Activated CD4-positive, alpha-beta T cell treated with anti-CD3 and anti-CD28 coated beads, Interleukin-2, amount 10 ng/mL, durations not matched to agents 24 days and 14 days (primary cell): ENCODE measurements at places on chromosomes 7 and 10.
A peak's percentile ranks its signal among the peaks of the same experiment; 100 is the strongest.

DNA sequence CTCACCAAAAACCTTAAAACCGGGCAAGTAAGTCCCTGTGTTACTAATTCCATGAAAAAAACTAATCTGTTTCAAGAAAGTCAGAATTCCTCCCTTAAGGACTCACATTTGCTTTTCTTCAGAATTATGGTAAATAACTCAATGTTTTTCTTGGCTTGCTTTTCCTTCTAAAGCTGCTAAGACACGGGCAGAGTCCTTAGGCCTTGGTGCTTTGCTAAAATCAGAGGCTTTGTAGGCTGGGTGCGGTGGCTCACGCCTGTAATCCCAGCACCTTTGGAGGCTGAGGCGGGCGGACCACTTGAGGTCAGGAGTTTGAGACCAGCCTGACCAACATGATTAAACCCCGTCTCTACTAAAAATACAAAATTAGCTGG lies 32.0 kb downstream of the GNA12 start:
- DNase-seq, result no peak

GRCh38 chr7:149881328-149882247 lies 7.8 kb downstream of the ATP6V0E2 start:
- no peak for DNase-seq

DNA sequence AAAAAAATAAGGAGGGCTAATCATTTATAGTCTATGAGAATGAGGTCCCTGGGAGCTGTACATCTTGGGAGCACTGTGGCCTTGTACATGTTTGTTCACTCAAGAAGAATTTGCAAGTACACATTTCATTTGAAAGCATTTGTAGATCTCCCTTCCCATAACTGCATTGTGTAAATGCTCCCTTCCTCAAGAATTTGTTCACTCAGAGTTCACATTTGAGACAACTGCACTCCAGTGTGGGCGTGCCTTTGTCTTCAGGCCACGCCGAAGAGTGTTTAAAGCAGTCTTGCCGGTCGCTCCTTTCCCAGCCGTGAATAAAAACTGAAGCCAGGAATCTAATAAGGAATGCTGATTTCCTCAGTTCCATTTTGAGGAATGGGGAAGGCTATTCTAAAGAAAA lies 291.1 kb upstream of the LYZL1 start:
- DNase-seq, result no peak

DNA sequence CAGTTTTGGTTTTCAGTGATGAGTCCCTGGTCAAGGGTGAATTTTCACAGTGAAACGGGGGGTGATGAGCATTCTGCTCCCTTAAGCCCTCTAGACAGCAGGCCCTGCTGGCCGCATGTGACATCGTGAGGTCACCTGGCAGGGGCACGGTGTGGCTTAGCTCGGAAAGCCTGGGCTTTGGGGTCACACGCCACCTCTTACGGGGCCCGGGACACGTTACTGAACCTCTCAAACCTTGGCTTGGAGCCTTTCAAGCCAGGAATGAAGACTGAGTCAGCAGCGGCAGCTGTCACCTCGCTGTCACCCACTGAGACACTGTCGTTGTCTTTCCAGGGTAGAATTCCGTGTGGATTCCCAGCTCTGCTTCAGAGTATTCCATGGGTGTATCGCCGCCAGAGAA lies 4.1 kb downstream of the GET4 start:
- DNase-seq, result no peak

DNA sequence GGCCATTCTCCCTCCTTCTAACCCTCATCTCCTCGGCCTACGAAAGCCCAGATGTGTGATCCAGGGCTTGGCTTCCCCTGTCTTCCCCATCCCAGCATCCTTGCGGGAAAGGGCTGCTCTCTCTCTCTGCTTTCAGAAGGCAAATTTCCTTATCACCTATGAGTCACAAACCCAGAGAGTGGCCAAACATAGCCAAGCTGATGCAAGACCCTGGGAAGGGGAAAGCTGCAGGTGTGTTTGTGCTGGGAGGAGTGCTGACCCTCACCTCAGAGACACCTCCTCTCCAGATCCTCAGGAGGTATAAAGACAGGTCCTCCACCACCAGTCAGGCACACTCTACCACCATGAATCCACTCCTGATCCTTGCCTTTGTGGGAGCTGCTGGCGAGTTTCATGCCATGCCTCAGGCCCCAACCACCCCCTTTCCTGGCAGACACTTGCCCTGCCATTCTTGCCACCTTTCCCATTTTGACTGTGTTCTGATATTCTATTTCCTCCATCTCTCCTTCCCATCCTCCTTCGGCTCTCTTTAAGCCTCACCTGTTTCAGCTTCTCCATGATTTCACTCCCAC lies 10.6 kb upstream of the PRSS2 start:
- DNase-seq, result no peak

- no peak for DNase-seq
Observed at GRCh38 chr10:128476845-128477244, 350.6 kb upstream of the MKI67 start.

- DNase-seq, result no peak
Observed at GRCh38 chr10:80406204-80406603, 2.1 kb upstream of the PRXL2A start.

GRCh38 chr7:604001-604883 lies 84.6 kb upstream of the PDGFA start:
- DNase-seq, result peak; percentile 97

- DNase-seq, result no peak
Observed at GRCh38 chr10:98959379-98959778, 276.3 kb downstream of the HPSE2 start.

GRCh38 chr7:30321089-30321881 lies 36.9 kb downstream of the ZNRF2 start:
- DNase-seq, result peak; percentile 60

- DNase-seq, result no peak
Observed at GRCh38 chr7:43196379-43196778, 83.9 kb downstream of the HECW1 start.

DNA sequence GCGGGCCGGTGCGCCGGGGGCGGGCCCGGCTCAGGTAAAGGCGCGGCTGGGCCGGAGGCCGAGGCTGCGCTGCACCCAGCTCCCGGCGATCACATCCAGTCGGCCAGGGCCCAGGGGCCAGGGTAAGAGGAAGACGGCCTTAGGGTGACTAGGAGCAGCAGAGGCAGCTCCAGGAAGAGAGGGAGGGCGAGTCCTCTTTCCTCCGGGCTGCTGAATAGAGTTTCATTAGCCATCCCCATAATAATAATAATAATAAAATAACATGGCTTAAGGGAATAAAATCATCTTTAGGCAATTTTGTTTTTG lies 44.8 kb upstream of the CDK1 start:
- no peak for DNase-seq
